ENCODE measurements at places on chromosomes 2 and 18. TPM values are rescaled to one million over a fixed set of nuclear protein-coding genes. Genes with fewer than 3 reads are reported as not detected.

GRCh38 chr2:219726916-219727315 is 99.5 kb downstream of the SLC4A3 start:
- H3K36me3 ChIP-seq = no peaks in the 10 kb centered on the region
- no peak for DNase-seq
- no peak overlapping the region for H3K27ac ChIP-seq
- H3K4me1 ChIP-seq = no peaks in the 10 kb centered on the region
- H3K4me3 ChIP-seq = no peak overlapping the region

DNA sequence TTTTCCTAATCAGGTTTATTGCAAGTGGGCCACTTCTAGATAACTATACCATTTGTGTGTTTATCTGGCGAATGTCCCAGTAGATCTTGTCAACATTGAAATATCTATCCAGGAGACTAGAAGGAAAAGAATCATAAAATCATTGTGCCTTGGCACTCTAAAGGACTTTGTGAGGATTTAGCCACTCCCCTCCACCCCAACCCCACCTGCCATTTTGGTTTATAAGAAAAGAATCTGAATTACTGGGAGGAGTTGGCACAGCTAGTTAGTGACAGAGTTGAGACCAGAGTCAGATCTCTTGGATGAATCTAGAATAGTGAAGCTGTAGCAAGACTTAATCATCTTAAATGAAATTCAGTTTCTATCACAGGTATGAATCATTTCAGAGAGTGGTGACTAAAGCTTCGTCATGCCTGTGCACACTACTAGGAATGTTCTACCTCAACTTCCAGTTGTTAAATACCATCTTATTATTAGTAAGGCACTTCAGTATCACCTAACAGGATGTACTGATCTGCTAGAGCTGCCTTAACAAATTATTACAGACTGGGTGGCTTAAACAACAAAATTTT is 212.7 kb upstream of the SLC14A2 start:
- H3K27me3 ChIP-seq = no peaks in the 10 kb centered on the region
- no peaks in the 10 kb centered on the region for H3K36me3 ChIP-seq
- DNase-seq = no peak
- no peak overlapping the region for H3K4me3 ChIP-seq
- H3K4me1 ChIP-seq = no peaks in the 10 kb centered on the region

DNA sequence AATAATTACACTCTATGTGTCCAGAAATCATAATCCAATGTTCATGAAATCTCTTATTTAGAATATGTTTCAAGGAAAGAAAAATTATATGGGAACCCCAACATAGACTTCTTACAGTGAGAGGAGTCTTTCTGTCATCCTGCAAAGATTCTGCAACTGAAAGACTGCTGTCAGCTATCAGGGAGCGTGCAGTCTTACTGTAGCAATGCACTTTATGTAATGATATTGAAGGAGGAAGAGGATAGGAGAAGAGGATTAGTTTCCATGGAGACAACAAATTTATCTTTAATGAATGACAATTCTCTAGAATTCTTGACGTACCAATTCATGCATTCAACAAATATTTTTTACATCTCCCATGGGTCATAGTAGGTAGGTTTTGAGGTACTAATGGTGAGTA is 61.3 kb upstream of the MYT1L start:
- H3K36me3 ChIP-seq = no peaks in the 10 kb centered on the region
- H3K4me1 ChIP-seq = no peaks in the 10 kb centered on the region
- no peaks in the 10 kb centered on the region for H3K27me3 ChIP-seq
- DNase-seq = no peak

- no peaks in the 10 kb centered on the region for H3K4me1 ChIP-seq
- no peaks in the 10 kb centered on the region for H3K27me3 ChIP-seq
- H3K27ac ChIP-seq = no peak overlapping the region
- no peak overlapping the region for H3K4me3 ChIP-seq
- no peaks in the 10 kb centered on the region for H3K36me3 ChIP-seq
These were observed 312.9 kb downstream of the GULP1 start for GRCh38 chr2:188604579-188604978.

- no peak for DNase-seq
- H3K27ac ChIP-seq = no peak overlapping the region
- no peaks in the 10 kb centered on the region for H3K36me3 ChIP-seq
- no peaks in the 10 kb centered on the region for H3K4me1 ChIP-seq
- H3K27me3 ChIP-seq = no peaks in the 10 kb centered on the region
These were observed 199.8 kb downstream of the AGPS start for GRCh38 chr2:177592397-177592796.

- H3K27ac ChIP-seq = no peak overlapping the region
- no peaks in the 10 kb centered on the region for H3K27me3 ChIP-seq
- H3K4me1 ChIP-seq = no peaks in the 10 kb centered on the region
- H3K4me3 ChIP-seq = no peak overlapping the region
- H3K36me3 ChIP-seq = no peaks in the 10 kb centered on the region
These were observed 2113.3 kb upstream of the PIK3C3 start for GRCh38 chr18:39841482-39842365.

GRCh38 chr2:37512971-37513370 is 158.5 kb downstream of the CDC42EP3 start:
- no peaks in the 10 kb centered on the region for H3K36me3 ChIP-seq
- DNase-seq = no peak
- no peaks in the 10 kb centered on the region for H3K4me1 ChIP-seq
- no peaks in the 10 kb centered on the region for H3K27me3 ChIP-seq

DNA sequence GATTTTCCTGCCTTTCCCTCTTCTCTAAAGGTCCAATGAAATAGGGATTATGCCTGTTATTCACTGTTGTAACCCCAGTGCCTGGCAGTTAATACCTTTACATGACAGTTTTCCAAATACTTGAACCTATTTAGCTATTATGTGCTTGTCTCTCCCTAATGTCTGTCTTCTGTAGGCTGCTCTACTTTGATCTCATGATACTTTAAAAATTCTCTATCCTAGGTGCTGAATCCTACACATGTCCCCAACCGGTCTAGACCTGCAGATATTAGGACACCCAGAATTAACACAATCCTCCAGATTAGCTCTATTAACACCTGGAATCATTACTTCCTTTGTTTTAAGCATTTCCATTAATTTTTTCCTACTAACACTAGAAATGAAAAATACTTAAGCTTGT is 7.3 kb downstream of the CEBPZ start:
- peaks cover 4% of the 10 kb centered on the region for H3K4me1 ChIP-seq
- peaks cover 10% of the 10 kb centered on the region for H3K36me3 ChIP-seq
- no peak overlapping the region for H3K4me3 ChIP-seq
- DNase-seq = no peak

DNA sequence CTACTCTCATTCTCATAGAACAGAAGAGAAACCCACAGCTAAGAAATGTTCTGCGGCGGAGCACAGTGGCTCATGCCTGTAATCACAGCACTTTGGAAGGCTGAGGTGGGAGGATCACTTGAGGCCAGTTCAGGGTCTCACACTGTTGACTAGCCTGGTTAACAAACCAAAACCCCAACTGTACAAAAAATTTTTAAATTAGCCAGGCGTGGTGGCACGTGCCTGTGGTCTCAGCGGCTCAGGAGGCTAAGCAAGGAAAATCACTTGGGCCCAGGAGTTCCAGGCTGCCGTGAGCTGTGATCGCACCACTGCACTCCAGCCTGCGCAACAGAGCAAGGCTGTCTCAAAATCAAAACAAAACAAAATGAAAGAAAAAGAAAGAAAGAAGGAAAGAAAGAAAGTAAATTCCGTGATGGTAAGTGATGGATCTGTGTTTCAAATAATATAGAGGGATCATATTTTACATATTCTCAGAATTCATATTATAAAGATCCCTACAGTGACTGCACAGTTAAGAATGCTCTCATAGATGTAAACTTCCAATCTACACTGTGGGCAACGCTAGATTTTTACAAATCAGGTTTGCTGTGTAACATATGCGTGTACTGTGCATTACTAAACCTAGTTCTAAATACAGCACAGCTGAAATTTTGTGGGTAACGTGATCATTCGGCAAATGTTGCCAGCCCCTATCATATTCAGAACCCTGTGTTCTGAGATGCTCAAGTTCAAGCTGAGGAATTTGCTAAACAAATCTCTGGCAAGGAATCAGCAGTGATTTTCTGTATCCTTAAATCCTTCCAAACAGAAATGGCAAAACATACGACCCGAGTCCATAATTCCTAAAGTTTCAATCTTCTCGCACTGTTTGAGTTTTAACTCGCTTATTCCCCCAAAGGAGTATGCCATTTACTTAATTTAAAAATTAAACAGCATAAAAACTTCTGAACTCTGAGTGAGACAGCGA is 1.2 kb upstream of the RAB12 start:
- H3K4me1 ChIP-seq = peaks cover 61% of the 10 kb centered on the region
- H3K27ac ChIP-seq = peak overlapping the region; percentile 42
- DNase-seq = peak; percentile 64
- no peaks in the 10 kb centered on the region for H3K27me3 ChIP-seq

GRCh38 chr2:47403609-47404193 is 745 bp downstream of the MSH2 start:
- no peaks in the 10 kb centered on the region for H3K27me3 ChIP-seq
- peaks cover 21% of the 10 kb centered on the region for H3K4me1 ChIP-seq
- peak overlapping the region; percentile 59 for H3K27ac ChIP-seq
- H3K36me3 ChIP-seq = no peaks in the 10 kb centered on the region
- peak overlapping the region; percentile 94 for H3K4me3 ChIP-seq
- DNase-seq = no peak

DNA sequence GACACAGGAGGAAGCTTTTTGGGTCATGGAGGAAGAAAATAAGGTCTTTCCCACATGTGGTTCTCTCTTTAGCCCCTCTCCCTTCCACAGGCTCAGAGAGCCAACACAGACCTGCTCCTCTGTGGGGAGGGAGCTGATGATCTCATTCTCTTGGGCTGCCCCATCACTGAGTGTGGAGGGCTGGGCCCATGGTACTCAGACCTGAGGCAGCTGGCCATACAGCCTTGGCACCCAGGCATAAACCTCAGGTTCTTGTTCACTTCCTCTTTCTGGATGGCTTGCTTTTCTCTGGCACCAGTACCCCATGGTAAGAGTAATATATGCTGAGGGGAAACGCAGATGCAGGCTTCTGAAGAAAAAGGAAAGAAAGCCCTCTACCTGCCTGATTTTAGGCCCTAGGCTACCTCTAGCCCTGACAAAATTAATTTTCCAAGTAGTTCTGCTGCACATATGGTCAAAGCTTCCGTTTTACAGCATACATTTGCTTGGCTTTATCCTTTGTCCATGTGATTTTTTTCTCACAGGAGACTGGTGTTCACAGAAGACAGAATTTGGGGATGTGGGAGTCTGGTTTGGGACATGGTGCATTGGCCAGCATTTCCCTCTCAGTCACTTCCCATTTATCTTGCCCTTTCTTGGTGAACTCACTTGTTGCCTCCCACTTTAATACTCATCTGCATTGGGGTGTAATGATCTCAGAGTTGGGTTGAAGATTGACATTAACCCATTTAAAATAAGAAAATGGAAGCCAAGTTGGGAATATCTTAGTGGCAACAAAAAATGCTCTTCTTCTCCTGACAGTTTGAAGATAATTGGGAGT is 11.1 kb downstream of the DHRS9 start:
- no peak overlapping the region for H3K4me3 ChIP-seq
- H3K4me1 ChIP-seq = peaks cover 33% of the 10 kb centered on the region
- H3K27me3 ChIP-seq = no peaks in the 10 kb centered on the region

GRCh38 chr2:141582213-141582612 is 548.6 kb downstream of the LRP1B start:
- H3K27ac ChIP-seq = no peak overlapping the region
- no peak overlapping the region for H3K4me3 ChIP-seq
- no peaks in the 10 kb centered on the region for H3K27me3 ChIP-seq
- H3K4me1 ChIP-seq = no peaks in the 10 kb centered on the region
- DNase-seq = no peak

- H3K4me3 ChIP-seq = no peak overlapping the region
- no peaks in the 10 kb centered on the region for H3K27me3 ChIP-seq
- H3K27ac ChIP-seq = no peak overlapping the region
- DNase-seq = no peak
- H3K36me3 ChIP-seq = peaks cover 7% of the 10 kb centered on the region
These were observed 22.3 kb downstream of the ORC4 start for GRCh38 chr2:147998203-147998602.

DNA sequence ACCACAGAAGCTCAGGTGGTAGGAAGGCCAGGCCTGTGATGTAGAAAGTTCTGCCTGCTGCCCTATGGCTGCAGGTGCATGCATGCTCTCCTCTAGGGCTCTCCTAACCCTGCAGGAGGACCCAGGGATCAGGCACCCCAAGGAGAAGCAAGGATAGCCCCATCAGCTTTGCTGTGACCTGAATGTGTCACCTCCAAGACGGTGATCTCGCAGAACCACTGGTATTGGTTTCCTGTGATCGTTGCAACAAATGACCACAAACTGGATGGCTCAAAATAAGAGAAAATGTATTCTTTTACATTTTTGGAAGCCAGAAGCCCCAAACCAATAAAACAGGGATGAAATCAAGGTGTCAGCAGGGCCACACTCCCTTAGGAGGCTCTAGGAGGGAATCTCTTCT is 327.3 kb downstream of the BCL11A start:
- no peak for DNase-seq
- H3K36me3 ChIP-seq = no peaks in the 10 kb centered on the region
- peaks cover 21% of the 10 kb centered on the region for H3K4me1 ChIP-seq
- no peaks in the 10 kb centered on the region for H3K27me3 ChIP-seq

GRCh38 chr18:50507120-50507590 is 52.7 kb upstream of the MAPK4 start:
- DNase-seq = peak; percentile 3
- H3K4me1 ChIP-seq = no peaks in the 10 kb centered on the region
- H3K27me3 ChIP-seq = peaks cover 8% of the 10 kb centered on the region
- no peak overlapping the region for H3K4me3 ChIP-seq
- no peaks in the 10 kb centered on the region for H3K36me3 ChIP-seq

SERPINB5 gene
- not detected for polyA plus RNA-seq

FHOD3 gene
- polyA plus RNA-seq = not detected

SERPINB10 gene
- not detected for polyA plus RNA-seq

PDCD1 gene
- 0.29 TPM for polyA plus RNA-seq

G6PC2 gene
- not detected for polyA plus RNA-seq

Measured in B cell (primary cell).